ENCODE measurements at places on chromosomes 12 and 14.

DNA sequence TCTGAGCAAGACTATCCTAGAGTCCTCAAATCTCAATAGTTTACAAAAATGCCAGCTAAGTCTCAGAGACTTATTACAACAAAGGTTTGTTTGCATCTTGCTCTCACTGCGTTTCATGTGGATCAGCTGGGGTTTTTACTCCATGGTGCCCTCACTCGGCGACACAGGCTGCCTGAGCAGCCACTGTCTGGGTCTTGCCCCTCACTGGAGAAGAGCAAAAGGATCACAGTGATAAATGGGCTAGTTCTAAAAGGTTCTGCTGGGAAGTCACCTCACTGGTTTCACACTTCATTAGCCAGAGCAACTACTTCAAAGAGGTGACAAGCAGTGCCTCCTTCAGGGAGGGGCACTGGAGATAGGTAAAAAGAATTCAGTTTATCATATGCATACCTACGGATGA is 392.0 kb downstream of the RPL10L start:
- no peak for DNase-seq

- DNase-seq, result no peak
These were observed 92.9 kb upstream of the MAX start for GRCh38 chr14:65195042-65195719.

DNA sequence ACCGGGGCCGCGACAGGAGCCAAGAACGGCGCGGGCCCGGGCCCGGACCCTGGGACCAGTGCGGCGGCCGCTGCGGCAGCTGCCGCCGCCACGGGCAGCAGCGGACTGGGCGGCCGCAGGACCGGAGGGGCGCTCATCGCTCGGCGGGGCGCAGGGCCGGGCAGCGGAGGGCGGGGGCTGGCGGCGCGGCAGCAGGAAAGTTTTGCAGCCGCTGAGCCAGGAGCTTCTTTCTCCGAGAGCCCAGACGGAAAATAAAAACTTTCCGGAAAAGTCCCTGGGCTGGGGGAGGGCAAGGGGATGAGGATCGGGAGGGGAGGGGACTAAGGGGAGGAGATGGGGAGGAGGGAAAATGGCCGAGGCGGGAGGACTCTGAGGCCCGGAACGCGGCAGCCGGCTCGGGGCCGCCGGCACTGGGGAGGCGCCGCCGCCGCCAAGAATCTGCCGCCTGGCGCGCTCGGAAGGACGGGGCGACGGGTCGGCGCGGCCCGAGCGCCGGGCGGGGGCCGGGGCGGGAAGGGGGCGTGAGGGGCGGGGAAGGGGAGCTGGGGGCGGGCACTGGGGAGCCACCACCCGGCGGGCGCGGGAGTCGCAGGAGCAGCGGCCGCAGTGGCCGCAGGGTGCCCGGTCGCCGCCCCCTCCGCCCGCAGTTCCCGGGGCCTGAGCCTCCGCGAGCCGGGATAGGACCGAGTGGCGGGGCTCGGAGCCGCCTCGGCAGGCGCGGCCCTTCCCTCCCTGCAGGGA is at the start of gene PRKD1:
PRKD1 (minus strand) TSS at position 472 of the 741 bp plus-strand sequence.
- no peak for DNase-seq

- no peak for DNase-seq
These were observed 9.6 kb upstream of the FLVCR2 start for GRCh38 chr14:75568791-75569190.

GRCh38 chr14:73729556-73730265 is 15.5 kb upstream of the PNMA1 start:
- no peak for DNase-seq

GRCh38 chr12:29591140-29592020 is 93.9 kb upstream of the OVCH1 start:
- no peak for DNase-seq

GRCh38 chr12:28027947-28028724 is 55.6 kb upstream of the PTHLH start:
- no peak for DNase-seq

GRCh38 chr12:87112571-87113345 is 856.6 kb upstream of the MGAT4C start:
- DNase-seq, result no peak

- DNase-seq, result no peak
These were observed 501.6 kb downstream of the VRK1 start for GRCh38 chr14:97298736-97299135.

- peak; percentile 76 for DNase-seq
These were observed 1.1 kb downstream of the PHLDA1 start for GRCh38 chr12:76030341-76031080.

DNA sequence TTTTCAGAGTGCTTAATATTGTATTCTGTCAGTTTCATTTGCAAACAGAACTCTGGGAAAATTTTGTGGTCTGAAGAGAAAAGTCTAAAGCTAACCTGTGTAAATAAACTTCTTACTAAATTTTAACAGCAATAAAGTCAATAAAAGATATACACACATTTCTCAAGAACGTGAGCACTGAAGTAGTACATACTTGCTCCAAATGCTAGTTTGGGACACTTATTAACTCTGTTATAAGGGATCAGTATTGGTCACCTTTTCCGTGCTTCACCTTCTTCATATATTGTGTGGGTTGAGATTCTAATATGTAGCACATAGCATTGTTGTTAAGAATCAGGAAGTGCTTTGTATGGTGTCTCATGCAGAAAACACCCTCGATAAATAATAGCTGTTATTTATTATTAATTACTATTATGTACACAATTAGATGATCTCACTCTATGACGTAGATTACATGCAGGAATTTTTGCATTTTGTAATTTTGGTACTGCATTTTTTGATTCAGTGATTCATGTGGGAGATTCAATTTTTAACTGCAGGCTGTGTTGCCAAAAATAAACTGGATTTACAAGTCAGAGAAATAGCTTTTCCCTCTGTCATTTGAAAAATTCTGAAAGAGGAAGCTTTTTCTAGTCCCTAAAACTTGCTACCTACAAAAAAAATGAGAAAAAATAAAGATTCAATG is 300.9 kb downstream of the ACSS3 start:
- no peak for DNase-seq

GRCh38 chr12:47650469-47650868 is 55.4 kb downstream of the RPAP3 start:
- no peak for DNase-seq

GRCh38 chr14:63383776-63384367 is 65.1 kb upstream of the GPHB5 start:
- peak; percentile 12 for DNase-seq

- DNase-seq, result no peak
These were observed 9.1 kb downstream of the ADAM20 start for GRCh38 chr14:70525691-70526090.

DNA sequence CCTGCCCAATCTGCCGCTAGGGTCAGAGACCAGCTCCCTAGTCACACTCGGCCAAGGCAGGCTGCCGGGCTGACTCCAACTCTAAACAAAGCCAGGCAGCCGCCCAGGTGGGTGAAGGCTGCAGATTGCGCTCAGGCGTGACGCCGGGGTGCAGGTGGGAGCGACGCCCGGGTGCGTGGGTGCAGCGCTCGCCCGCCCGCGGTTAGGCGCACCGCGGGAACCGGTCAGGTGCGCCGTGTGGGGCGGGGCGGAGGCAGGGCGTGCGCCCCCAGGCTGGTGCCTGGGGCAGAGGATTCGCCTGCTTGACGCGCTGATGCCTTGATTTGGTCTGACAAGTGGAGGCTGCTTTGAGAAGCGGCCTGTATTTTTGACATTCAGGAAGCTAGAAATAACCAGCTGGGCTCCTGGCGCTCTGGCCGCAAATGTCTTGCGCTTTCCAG is 126.7 kb upstream of the HIF1A start:
- DNase-seq, result peak; percentile 55

GRCh38 chr12:119692410-119692809 is 24.5 kb downstream of the PRKAB1 start:
- no peak for DNase-seq

GRCh38 chr12:44314007-44314500 is 478.2 kb downstream of the TMEM117 start:
- no peak for DNase-seq

GRCh38 chr14:104178279-104178678 is 39.9 kb downstream of the KIF26A start:
- no peak for DNase-seq

DNA sequence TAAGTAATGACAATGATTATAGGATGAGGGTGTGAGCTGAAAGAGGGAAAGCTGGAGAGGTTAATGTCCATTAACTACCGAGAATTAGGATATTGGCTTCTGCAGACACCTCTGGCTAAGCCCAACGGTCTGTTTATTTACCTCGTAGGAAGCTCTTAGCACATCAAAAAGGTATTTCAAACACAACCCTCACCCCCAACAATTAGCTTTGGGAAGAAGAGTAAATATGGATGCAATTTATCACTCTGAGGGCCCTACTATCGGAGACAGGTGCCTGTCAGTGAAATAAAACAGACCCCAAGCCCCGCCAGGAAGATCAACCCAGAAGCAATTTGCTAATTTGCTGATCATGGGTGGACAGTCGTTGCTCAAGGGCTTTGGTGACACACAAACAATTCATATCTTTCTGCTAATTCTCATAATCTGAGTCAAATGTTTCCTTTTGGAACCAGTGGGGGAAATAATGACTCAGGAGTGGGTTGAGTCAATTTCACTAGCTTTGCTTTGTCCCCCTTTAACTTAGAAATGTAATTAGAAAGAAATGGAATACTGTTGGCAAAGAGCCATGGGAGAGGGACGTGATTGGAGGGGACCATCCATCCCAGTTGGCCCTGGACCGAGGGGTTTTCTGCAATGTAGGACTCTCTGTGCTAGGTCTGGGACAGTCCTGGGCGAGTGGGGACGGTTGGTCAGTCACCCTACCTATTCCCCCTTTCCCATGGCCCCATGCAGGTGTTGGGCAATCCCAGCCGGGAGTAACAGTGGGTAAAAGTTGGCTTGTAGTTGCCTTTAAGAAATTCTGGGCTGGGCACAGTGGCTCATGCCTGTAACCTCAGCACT is 99.1 kb upstream of the MED13L start:
- DNase-seq, result no peak

DNA sequence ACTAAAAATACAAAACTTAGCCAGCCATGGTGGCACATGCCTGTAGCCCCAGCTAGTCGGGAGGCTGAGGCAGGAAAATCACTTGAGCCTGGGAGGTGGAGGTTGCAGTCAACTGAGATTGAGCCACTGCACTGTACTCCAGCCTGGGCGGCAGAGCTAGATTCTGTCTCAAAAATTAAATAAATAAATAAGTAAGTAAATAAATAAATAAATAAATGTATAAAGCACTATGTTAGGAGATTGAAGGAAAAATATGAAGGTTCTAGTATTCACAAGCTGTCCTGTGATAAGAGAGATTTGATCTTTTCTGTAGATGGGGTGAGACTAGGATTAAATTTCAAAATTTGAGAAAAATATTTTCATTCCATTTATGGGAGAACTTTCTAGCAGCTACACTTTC is 5.7 kb downstream of the DNAJC22 start:
- DNase-seq, result no peak

DNA sequence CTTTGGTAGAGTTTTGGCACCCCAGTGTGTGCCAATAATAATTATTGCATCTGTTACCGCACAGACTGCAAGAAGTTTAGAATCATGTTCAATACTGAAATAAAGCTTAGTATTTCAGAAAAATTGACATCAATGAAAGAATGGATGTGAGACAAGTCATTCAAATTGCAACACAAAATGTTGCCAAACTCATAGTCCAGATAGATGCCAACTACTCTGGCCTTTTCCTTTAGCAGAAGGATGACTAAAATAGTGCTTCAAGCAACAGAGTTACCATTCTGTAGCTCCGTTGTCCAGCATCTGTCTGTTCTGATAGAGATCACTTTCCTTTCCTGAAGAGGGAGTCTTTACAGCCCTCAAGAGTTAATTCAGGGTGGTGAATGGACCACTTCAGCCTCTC is 77.5 kb downstream of the LIN7A start:
- no peak for DNase-seq

DNA sequence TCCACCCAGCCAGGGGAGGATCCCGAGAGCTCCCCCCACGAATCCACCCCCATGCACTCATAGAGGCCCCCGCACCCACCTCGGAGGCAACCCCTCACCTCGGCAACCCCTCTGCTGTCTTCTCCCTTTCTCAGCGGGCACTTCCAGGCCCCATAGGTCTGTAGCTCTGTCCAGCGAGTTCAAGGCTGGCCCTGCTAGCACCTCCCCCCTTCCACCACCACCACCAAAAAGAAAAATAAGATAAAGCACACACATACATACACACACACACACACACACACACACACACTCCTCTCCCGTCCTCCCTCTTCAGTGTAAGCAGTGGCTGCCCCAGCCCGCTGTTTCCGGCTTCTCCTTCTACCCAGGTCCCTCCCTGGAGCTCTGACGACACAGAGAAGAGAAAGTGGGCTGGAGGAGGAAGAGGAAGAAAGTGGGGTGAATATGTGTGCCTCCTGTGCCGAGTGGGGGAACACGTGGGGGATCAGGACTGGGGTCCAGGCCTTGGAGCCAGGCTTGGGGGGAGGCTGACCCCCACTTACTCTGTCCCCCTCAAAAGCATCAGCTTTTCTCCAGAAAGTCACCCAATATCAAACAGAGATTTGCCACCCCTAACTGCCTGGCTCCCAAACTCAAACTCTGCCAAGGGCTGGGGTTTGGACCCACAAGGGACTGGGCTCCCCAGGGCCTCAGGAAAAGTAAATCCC is at the start of gene STAT6:
STAT6 (minus strand) TSS at position 332 of the 704 bp plus-strand sequence. CDS start 3,084 bp downstream, outside the sequence.
- DNase-seq, result peak; percentile 89

GRCh38 chr14:68951035-68951797 is 27.9 kb downstream of the ACTN1 start:
- no peak for DNase-seq

DNA sequence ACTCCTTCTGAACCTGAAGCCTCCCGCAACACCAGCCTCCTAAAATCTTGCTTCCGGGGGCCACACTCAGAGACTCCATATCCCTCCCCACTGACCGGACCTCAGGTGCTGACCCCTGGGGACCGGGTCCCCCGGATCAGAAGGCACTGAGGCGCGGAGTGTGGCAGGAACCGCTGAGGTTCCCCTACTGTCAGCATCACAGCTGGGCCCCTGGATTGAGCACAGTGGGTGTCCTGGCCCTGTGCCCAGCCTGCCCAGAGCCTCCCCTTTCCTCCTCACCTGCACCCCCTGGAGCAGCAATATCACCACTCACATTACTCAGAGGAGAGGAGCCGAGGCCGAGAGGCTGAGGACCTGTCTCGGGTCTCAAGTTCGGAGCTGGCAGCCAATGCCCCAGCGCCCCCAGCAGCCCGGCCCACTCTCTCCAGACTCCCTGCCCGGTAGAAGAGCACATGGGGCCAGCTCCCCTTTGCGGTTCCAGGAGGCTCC is 101.2 kb upstream of the EIF5 start:
- DNase-seq, result no peak

DNA sequence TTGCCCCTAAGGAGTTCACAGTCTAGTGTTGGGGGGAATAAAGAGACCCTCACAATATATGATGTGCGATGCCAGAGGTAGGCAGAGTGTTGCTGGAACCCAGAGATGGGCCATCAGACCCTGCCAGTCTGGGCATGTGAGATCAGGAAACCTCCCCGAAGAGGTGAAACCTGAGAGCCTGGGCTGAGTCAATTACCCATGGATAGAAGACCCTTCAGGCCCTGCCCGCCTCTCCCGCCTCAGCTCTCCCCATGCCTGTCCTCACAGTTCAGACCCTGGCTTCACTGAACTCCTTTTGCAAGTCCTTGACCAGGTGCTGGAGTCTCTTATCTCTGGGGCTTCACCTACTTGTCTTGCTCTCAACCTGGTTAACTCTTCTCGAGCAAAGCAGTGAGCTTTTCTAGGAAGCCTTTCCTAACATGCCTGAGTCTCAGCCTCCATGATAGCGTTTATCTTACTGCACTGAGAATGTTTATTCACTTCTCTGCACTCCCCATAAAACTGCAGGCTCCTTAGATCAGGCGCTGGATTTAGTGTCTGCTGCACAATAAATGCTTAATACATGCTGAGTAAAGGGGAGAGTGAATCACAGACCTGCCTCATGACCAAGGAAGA is 19.6 kb downstream of the ALDH1L2 start:
- no peak for DNase-seq

Measured in CD8-positive, alpha-beta memory T cell (primary cell).